NCI-H2107 (cell line): ENCODE measurements at places on chromosomes 5 and 9.
A peak's percentile ranks its signal among the peaks of the same experiment; 100 is the strongest.

DNA sequence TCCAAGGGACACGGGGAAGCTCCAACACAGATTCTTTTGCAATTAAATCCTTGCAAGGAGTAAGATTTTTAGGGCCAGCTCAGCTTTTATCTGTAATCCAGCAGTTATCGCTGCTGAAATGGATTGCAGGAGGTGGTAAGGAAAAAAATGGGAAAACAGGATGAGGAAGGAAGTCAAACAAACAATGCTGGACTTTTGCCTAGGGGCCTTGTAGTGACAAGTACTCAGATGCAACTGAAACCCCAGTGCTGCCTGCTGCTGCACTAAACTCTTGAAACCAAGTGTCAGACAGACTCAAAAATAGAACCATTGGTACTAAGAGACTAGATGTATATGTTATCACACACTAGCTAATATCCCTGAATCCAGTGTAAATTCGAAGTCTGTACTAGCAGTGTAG, 309.2 kb downstream of the CTNND2 start:
- no peak for DNase-seq

DNA sequence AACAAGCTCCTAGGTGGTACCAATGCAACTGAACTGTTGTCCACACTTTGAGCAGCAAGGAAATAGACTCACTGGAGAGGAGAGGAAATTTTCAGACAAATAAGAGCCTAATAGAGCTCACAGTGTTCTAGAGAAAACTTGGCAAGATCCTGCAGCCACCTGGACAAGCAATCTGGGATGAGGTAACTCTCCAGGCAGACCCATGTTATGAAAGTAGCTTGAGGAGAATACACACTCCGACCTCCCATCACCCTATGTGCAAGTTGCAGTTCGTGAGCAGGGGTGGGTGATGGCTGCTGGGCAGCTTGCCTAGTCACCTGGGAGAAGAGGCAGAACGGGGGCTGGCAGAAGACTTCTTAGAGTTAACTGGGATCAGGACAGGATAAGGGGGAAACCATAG, 102.2 kb downstream of the KLF4 start:
- no peak for DNase-seq

DNA sequence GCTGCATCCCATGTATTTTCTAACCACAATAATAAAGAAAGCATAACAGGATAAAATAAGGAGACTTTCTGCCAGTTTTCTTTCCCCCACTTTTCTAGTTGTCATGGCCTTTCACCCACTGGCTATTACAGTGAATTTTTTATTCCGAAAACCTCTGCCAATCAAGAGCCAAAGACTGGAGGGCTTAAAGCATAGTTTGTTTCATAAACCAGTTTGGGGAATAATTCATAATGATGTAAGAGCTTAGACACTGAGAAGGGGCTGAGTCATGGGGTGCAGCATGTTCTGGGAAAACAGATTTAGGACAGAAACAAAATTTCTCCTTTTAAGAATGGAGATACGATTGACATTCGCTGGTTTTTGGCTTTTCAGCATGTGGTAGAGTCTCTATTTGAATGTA, 4.4 kb upstream of the GLIPR2 start:
- DNase-seq: no peak

DNA sequence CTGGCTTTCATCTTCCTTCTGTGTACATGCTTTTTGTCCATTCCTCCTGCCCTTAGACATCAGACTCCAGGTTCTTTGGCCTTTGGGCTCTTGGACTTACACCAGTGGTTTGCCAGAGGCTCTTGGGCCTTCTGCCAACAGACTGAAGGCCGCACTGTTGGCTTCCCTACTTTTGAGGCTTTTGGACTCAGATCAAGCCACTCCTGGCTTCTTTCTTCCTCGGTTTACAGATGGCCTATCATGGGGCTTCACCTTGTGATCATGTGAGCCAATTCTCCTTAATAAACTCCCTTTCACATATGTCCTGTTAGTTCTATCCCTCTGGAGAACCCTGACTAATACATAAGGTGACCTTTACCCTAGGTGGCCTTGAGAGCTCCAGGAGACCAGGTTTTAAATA, 189.1 kb upstream of the CCNG1 start:
- no peak for DNase-seq

GRCh38 chr5:31062902-31063580, 130.4 kb upstream of the CDH6 start:
- DNase-seq: no peak

DNA sequence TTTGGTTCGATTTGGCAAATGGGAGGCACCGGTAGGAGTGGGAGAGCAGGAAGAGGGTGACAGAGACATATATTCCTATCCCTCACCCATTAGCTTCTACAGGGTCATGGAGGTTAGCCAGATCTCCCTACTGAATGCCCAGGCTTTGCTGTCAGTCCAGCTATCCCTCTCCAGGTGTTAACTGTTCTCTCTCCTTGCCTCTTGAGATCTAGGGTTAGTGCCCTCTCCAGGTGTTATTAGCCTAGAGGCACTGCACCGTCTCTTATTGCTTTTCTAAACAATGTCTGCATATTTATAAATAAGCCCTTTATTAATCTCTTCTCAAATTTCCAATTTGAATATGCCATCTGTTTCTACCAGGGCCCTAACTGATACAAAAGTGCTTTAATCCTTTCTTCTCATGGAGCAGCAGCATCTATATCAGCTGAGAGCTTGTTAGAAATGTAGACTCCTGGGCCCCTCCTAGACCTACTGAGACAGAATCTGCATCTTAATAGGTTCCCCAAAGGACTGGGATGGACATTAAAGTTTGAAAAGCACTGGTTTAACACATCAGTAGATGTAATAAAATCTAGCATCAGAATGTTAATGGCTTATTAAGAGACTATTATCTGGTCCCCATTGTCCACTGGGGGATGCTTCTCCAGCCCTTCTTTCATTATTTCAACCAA, 322.5 kb upstream of the SLC24A2 start:
- no peak for DNase-seq

DNA sequence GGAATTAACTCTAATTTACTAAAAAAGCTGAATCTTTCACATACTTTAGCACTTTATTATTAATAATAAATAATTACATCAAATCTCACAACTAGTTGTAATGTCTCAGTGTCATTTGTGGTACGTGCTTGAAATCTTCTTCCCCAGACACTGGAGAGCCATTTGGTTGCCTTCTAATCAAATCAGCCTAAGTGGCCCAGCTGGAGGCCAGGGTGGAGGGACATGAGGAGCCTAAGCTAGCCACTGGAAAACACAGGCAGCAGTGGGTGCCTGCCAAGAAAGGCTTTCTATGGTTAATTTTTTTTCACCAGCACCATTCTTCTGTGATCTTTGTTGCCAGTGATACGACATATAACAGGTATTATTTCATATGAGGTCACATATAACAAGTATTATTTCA, 117.0 kb downstream of the ERCC6L2 start:
- no peak for DNase-seq

- DNase-seq: no peak
These were observed 56.9 kb downstream of the GPR107 start for GRCh38 chr9:130110596-130111021.

DNA sequence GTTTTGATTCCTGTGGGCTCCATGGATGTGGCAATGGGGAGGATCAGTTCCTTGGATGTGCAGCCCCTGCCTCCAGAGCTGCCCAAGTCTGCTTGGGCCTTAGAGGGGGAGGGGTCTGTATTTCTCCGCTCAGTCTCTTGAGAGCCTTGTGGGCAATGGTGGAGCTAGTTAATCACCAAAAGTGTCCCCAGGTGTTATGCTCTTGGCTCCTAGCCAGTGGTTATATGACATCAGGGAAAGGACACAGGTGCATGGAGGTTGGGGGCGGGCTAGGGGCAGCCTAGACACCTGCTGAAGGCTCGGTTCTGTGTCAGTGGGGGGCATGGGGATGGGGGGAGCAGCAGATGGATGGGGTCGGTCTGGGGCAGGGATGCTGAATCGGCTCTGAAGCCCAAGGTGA, 12.4 kb upstream of the ARAP3 start:
- peak; percentile 25 for DNase-seq

DNA sequence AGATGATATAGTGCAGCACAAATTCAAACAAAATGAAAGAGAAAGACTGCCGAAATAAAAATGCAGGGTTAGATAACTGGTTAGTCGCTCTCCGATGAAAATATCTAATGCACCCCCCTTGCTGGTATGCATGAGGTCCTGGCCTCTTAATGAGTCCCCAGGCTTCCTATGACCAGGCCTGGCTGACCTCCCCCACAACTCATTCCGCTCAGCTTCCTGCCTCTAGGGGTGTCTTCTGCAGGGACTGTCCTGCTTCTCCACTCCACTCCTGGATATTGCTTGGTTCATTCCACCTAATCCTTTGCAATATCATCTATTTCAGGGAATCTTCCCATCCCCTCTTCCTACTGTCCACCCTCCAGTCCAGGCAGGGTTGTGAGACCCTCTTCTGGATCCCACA, 341.8 kb downstream of the ASTN2 start:
- no peak for DNase-seq

DNA sequence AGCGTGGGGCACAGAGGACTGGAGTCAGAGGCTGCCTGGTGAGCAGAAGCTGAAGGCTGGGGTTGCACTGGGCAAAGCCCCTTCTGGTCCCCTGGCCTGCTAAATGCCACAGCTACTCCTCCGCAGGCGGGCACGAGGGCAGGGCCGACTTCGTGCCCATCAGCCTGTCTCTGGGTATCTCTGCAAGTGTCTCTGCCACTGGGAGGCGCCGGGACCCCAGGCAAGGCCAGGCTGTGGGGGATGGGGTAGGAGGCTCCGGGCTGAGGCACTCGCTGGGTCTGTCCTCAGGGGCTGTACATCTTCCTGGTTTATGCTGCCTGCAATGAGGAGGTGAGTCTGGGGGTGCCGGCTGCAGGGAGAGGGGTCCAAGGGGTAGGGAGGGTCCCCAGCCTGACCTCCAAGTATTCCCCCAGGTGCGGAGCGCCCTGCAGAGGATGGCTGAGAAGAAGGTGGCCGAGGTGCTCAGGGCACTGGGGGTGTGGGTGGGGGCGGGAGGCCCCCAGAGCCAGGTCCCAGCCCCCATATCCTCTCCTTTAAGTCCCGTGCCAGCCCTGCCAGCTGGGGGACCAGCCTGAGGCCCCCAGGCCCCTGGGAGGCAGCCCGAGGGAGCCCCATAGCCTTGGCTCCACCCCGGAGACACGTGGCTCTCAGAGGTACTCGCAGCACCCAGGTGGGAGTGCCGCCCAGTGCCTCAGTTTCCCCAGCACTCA, 25.1 kb downstream of the ADGRD2 start:
- DNase-seq: no peak

DNA sequence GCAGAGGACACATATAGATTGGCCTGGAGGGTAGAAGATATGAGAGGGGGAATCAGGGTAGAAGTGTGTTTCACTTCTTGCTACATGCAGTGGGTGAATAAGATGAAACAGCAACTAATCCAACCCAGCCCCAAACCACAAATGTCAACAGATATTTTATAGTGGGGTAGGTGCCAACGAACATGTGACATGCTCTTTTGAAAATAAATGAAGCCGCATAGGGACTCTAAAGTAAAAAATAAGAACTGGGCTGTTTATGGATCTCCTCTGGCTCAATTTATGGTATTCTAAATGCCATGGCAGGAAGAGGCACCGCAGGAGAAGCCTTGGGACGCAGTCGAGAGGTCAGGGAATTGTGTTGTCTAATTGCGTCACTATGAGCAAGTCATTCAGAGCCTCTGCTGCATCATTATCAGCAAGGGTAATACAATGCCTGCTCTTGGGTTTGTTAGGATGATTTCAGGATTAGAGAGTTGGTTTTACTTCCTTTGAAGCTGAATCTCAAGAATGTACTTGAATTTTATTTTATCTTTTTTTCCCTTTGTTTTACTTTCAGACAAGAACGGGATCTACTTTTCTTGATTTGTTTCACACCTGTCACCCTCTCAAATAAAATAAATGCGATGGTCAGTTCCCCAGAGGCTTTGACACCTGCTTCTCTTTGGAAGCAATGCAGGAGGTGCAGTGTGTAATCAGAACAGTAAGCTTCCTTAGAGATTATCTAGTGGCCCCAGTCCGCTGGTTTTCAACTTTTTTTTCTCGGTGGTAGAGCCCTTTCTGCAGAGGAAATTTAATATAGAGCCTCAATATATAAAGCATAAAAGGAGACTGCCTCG, 375.6 kb upstream of the CLINT1 start:
- peak; percentile 46 for DNase-seq

GRCh38 chr9:16329671-16330113, 540.8 kb downstream of the BNC2 start:
- DNase-seq: no peak

- no peak for DNase-seq
These were observed 71.8 kb upstream of the NIPAL4 start for GRCh38 chr5:157388111-157388710.

- peak; percentile 23 for DNase-seq
These were observed at the start of gene CNTFR for GRCh38 chr9:34589636-34590380. Gene CNTFR, minus strand, starts transcription at chr9:34589724. Its CDS starts 20,743 bp downstream, at chr9:34568981.

DNA sequence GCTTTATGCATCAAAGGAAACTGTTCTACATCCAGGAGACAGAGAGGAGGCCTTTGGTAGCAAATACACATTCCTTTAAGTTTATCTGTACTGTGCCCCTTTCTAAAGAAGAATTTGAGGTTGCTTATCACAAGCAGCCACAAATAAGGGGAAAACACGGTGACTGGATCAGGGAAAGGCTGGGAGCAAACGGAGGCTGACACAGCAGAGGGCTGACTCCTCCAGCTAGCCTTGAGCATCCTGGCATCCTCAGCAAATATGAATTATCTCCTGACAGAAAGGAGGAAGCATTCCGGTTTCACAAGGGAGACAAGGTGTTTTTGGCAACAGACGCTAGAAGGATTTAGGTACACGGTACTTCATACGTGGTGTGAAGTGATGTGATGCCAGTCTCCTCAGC, 133.5 kb downstream of the DCP2 start:
- DNase-seq: no peak

DNA sequence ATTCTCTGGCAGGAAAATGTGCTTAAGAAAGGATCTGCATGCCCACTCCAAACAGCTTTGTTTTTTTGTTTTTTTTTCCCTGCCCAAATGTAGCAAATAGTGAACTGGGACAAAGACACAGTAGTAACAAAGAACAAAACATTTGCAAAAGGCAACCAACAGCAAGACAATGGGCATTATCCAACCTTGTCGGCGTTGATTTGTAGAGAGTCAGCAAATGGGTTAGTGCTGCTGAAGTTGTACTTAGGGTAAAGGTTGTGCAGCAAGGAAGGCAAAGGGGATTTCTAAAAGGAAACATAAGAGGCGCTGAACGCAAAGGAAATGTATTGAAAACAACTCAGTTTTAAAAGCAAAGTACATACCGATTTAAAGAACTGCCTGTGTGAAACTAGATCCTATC, 136.2 kb downstream of the MPDZ start:
- DNase-seq: no peak

GRCh38 chr5:6759983-6760382, 46.8 kb downstream of the TENT4A start:
- DNase-seq: no peak

DNA sequence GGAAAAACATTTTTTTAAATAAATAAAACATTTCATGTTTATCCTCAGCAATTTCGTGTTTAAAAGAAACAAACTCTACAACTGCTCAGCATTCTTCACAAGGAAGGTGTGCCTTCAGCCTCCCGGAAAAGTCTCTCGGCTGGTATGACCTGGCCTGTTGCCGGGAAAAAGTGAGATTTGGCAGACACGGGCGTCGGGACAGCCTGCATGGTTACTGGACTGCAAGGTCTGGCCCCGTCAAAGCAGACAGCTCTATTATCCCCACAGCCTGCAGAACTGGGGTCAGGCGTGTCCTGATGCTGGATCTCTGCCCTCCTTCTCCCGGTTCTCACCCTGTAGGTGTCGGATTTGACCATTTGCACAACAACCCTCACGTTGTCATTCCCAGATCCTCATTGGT, 120.3 kb upstream of the SPATA31C2 start:
- DNase-seq: no peak
